ENCODE measurements at places on chromosomes 5 and 9.
A peak's percentile ranks its signal among the peaks of the same experiment; 100 is the strongest.

GRCh38 chr5:116814626-116815385 lies 240.2 kb upstream of the SEMA6A start:
- DNase-seq = no peak

GRCh38 chr5:161261668-161262323 lies 284.7 kb downstream of the GABRB2 start:
- DNase-seq = no peak

DNA sequence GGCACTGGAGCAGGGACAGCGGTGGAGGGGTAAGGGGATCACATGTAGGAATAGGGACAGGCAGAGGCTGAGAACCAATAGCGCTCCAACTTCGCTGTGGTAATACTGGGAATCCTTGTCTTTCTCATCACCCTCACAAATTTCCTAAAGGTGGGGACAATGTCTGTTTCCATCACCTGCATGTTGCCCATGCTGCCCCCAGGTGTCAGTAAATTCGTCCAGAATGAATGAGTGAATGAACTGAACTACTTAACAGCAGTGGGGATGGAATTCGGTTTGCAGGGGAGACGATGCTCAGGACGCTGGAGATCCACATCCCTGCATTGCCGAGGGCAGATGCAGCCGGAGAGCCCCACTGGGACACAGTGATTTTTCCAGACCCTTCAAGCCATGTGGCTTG lies 129.9 kb downstream of the PDZD2 start:
- no peak for DNase-seq

GRCh38 chr5:34657988-34658387 lies 1.9 kb downstream of the RAI14 start:
- no peak for DNase-seq

DNA sequence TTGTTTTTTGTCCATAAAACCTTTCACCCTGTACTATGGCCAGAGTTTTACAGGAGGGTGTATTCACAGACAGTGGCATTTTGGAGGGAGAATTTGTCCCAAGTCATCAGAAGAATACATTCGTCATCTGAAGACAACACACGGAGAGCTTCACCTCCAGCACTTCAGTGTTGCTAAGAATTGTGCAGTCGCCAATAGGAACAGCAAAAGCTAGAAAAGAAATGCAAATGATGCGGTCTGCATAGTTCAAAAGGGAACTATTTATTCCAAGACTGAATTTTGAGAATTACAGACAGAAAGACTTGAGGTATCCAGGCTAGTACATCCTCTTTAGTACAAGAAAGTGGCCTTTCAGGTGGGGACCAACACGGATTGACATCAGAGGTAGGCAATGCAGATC lies 399.2 kb upstream of the KIF2A start:
- DNase-seq = no peak

GRCh38 chr5:10031817-10032216 lies 217.9 kb downstream of the ATPSCKMT start:
- no peak for DNase-seq

DNA sequence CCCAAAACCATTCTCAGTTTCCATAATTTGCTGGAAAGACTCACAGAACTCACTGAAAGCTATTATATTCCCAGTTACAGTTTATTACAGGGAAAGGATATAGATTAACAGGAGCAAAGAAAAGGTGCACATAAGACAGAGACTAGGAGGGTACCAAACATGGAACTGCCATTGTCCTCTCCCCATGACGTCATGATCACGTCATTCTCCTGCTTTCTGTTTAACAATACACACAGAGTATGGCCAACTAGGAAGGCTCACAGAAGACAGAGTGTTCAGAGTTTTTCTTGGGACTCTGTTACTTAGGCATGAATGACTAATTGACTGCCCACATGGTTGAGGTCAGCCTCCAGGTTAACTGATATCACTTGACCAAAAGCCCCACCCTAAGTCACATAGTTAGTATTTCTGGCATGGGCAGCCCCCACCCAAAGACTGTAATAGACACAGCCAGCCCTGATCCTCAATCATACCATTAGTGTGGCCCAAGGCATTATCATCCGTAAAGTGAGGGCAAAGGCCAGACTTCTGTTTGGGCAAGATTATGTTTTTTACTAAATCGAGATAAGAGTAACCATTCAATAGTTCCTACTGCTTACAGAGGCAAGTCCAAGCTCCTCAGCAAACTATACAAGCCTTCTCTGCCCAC lies 353.5 kb upstream of the POU5F2 start:
- no peak for DNase-seq

DNA sequence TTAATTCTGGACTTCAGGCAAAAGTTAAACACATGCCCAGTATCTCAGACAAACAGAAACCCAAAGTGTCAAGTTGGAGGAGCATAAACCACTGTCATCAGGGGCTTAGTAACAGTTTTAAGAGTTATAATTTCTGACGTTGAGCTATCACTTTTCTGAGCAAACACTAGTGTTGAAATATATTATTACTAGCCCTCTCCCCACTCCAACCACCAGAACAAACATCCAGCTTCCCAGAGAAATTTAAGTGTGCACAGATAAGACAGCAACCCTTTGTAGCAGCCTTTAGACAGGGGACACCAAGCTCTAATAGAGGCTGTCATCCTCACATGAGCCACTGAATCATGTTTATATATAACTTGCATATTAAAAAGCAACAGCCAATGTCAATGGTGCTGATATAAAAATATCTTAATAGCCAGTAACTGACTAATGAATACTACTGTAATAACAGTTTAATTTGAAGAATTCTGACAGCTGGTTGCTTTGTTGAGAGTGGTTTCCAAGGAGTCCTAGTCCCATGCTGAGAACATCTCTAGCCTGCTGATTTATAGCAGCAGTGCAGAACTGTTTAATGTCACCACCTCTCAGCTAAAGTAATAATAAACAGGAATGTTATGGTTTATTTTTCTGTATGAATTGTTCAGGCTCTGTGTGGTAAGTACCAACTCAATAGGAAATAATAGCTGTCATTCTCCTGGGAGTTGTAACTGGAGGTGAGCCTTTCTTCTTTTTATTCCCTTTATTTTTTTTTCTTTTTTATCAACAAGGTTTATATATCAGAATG lies 528.7 kb upstream of the ZNF608 start:
- peak; percentile 30 for DNase-seq

- DNase-seq = no peak
These were observed 13.1 kb downstream of the ISOC1 start for GRCh38 chr5:129107637-129108036.

GRCh38 chr9:111719541-111719940 lies 58.1 kb downstream of the GNG10 start:
- DNase-seq = no peak

All from NCI-H1694 (cell line).